ENCODE measurements at places on chromosomes 3 and 15.

DNA sequence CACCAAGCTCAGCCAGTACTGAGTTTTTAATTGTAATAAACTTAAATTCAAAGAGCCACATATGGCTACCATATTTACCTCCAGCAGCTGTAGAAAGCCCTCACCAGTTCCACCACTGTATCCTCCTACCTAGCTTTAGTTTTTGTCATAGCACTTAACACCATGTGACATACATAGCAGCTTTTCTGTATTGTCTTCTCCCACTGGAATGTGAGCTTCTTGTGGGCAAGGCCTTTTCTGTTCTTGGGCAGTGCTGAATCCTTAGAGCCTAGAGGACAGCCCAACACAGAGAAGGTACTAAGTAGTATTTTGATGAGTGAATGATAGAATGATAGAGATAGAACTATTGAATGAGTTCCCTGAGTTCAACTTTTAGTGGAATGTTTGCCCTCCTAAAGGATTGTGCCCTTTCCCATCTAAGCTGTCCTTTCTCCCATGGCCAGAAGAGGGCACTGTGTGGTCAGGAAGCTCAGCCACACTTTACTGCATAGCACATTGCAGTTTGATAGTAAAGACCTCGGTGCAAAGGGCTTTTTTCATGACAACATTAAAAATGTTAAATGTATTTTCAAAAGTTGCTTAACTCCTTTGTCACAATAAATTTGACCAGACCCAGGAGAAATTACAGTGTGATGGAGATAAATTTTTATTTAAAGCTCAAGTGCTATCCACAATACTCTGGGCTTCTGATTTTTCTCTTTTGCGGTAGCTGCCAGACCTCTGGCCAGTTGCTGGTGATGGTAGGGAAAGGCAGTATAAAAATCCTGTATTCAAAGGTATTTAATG is 115.8 kb downstream of the GHSR start:
- DNase-seq, result peak; percentile 27

- no peak for DNase-seq
These were observed 25.8 kb upstream of the RSL24D1 start for GRCh38 chr15:55222588-55222987.

DNA sequence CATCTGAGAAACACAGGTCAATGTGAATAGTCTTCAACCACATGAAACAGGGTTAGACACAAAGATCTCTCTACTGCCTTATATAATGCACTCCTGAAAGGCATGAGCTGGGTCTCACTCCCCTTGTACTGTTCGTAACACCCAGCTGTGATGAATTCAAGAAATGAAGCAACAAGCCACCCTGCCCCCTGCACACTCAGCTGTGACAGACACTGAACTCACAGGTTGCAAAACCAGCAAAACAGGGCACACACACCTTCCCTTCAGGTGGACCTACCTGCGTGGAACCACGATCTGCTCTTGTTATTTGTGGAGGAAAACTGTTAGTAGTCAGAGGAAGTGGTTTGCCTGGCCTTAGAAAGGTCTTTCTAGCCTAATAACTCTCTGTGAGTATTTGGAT is 64.5 kb downstream of the CERS3 start:
- no peak for DNase-seq

DNA sequence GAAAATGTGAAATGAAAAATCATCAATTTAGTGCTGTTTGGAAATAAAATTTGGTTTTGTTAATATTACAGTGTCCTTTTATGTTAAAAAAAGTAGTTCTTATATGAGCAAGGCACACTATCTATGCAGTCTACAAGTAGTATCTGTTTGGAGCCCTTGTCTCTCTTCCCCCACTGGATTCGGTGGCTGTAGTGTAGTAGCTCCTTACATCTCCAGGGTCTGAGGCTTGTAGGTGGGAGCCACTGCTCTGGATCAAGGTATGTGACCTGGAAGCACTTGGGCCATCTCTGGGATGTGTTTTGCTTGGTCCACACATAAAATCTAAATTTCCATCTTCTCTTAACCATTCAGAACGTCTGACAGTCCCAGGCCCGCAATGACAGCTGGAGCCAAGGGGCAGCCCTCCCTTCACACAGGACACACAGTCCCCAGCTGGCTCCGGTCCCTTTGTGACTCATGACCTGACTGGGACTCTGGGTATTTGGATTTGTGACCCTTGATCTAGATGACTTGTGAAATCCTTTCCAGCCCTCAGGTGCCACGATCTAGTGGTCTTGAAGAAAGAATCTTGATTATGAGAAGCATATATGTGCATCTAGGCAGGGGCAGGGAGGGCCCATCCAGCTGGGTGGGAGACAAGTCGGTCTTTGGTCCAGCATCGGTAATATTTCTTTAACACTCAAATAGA is 80.0 kb downstream of the USP13 start:
- no peak for DNase-seq

DNA sequence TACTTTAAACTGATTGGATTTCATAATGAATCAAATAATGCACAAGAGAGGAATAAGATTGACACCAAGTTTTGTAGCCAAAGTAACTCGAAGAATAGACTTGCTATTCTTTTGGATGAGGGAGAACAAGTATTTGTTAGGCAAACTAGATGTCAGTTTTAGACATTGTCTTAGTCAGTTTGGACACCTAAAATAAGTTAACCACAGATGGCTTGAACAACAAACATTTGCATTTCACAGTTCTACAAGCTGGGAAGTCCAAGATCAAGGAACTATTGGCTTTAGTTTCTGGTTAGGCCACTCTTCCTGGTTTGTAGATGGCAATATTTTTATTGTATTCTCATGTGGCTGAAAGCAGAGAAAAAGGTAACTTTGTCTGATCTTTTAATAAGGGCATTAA is 61.3 kb upstream of the OSTN start:
- DNase-seq, result no peak

Data from activated CD8-positive, alpha-beta memory T cell treated with anti-CD3 and anti-CD28 coated beads for 4 hours (primary cell).